Stimulated activated CD4-positive, alpha-beta T cell treated with anti-CD3 and anti-CD28 coated beads, Interleukin-1b, Interleukin-23, amount 100 ng/mL, for 1 hour (primary cell): ENCODE measurements at places on chromosomes 5 and 9.

GRCh38 chr9:129918296-129918950 is 83.2 kb downstream of the USP20 start:
- DNase-seq: no peak

- DNase-seq: no peak
Measured at GRCh38 chr5:10478436-10478835, 36.8 kb downstream of the ROPN1L start.

DNA sequence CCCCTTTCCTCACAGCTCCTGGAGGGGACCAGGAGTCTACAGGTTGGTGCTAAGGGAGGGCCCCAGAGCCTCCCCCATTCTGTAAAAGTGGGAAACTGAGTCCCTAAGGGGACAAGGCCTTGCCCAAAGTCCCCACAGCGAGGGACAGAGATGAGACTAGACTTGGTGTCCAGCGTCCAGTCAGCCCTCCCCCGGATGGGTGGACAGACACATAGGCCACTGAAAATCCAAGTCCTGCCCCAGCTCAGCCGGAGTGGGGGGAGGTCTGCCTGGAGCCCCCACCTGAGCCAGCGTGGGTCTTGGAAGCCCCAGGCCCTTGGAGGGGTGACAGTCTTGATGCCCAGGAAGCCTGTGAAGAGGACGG is 5.2 kb downstream of the BARHL1 start:
- DNase-seq: no peak

GRCh38 chr5:177440990-177441780 is 5.4 kb upstream of the PRR7 start:
- no peak for DNase-seq

GRCh38 chr9:70044490-70045307 is 1.1 kb downstream of the MAMDC2 start:
- DNase-seq: no peak

DNA sequence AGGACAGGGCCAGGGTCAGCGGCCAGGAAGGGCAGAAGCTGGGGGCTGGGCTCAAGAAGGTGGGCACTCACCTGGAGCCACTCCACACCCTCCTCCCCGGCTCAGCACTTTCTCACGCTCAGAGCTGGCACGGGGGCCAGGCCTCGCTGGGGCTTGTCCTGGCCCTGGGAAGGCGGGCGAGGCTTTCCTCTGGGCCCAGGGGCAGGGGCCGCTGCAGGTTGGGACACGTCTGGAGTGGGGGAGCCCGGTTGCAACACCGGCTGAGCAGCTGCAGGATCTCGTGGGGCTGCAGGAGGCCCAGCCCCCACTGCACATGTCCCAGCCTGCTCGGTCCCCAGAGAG is 38.9 kb upstream of the EGFL7 start:
- DNase-seq: no peak

- no peak for DNase-seq
Measured at GRCh38 chr5:95754545-95754944, 23.4 kb downstream of the RHOBTB3 start.
